ENCODE measurements at places on chromosomes 7 and 10.

DNA sequence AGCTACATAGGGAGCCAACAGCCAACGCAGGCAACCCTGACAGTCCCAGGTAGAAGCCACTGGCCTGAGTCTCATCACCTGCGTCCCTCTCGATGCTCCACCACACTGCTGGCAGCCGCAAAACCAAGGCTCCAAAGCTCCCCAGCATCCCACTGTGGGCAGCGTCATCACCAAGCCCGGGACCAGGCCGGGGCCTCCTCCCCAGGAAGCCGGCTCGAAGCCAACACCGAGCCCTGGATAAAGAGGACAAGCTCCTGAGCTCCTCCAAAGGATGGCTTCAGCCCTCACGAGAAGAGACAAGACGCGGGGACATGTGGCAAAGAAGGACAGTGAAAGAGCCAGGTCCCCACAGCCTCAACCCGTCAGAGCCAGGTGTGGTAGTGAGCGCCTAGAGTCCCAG, 23.9 kb downstream of the PARD3 start:
- no peak for DNase-seq

DNA sequence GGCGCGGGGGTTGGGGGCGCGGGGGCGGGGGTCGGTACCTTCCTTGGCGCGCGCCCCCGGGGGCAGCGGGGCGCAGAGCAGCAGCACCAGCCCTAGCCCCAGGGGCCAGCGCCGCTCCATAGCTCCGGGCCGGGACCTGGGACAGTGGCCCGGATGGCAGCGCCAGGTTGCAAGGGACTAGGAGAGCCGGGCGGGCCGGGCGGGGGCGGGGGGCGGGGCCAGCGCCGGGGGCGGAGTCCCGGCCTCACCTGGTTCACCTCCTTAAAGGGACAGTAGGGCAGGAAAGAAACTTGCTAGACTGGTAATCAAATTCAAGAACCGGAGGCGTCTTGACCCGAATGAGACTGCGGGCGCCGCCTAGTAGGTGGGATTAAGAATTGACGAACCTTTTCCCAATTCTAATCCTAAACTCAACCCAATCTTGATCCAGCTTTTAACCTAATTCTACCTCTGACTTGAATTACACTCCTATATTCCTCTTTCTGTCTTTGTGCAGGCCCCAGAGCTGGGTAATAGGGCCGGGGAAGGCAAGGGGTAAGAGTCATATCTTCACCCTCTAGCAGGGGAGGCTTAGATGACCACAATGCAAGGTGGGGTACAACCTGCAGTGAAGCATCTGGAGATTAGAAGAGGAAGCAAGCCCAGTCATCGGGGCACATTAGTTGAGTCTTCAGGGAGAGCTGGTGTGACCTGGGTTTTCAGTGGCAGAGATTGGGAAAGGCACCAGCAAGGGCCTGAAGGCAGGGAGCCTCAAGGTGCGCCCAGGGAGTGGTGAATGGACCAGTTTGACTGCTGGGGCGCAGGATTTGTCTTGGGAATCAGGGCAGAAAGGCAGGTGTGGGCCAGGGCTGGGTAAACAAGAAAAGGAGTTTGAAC, at the start of gene EPHA1:
Gene EPHA1 (minus strand): TSS at position 171 of the 876 bp plus-strand sequence. CDS start 51 bp downstream, at position 120.
- no peak for DNase-seq

GRCh38 chr7:96187735-96188134, 134.2 kb downstream of the SLC25A13 start:
- DNase-seq = no peak

GRCh38 chr10:35743851-35744250, 101.8 kb upstream of the FZD8 start:
- DNase-seq = no peak
